ENCODE measurements at places on chromosomes 6 and 20. TPM values are rescaled to one million over a fixed set of nuclear protein-coding genes. Genes with fewer than 3 reads are reported as not detected.

GRCh38 chr6:41470029-41470330 is 76.2 kb upstream of the FOXP4 start:
- peak; percentile 56 for DNase-seq

DNA sequence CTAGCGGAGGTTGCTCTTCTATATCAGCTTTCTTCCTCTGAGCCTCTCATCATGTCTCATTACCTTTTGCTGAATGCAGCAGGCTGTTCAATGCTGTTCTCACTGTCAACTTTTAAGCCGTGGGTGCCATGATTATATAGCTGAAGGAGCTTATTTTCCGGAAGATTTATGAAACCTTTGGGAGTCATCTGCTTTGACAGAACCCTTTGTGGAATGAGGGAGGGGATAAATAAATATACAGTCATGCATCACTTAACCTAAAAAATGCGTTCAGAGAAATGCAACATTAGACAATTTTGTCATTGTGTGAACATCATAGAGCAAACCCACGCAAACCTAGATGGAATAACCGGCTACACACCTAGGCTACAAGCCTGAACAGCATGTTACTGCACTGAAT is 102.2 kb upstream of the AKAP12 start:
- no peak for DNase-seq

DNA sequence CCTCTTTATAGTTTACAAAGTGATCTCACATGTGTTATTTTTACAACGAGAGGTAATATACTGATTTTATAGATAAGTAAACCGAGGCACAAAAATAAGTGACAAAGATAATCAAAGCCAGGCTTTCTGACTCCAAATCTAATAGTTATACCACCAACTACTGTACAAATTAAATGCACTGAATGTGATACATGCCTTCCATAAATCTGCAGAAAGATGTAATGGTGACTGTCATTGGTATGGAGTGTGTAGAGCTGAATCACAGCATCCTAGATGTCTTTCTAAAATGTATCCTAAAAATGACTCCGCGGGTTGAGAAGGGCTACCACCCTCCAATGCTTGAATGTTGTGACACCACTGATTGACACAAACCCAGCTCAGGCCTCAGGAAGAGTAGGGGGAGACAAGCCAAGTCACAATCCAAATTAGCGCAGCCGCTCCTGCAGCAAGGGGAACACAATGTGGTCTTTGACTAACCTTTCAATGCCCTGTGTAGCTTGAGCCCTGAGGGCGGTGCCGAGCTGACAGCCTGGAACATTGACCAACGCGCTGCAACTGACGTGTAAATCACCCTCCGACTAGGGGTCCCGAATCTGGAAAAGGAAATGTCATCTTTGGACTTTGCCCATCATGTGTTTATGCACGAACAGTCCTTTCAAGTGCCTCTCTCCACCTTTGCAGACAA is 136.8 kb downstream of the OLIG3 start:
- DNase-seq: no peak

DNA sequence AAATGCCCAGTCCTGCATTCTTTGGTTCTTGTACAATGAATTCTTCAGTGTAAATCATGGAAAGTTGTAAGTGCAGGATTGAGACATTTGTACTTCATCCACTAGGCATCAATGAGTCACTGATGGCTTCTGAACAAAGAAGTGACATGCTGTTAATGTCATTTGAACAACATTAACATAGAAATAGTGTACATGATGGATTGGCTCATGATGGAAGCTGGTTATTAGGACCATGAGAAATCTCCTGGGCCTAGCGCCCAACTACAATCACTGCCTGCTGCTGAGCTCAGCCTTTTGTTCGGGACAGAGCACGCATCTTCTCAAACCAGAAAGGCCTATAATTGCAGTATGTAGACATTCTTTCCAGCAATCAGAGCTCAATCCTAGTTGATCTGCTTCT is 316.8 kb upstream of the TSHZ2 start:
- DNase-seq: no peak

LAMA4 gene
- total RNA-seq: not detected

NHLRC1 gene
- 1.0 TPM for total RNA-seq

- DNase-seq: no peak
These were observed 44.4 kb downstream of the RNF144B start for GRCh38 chr6:18431581-18431980.

TINAG gene
- not detected for total RNA-seq

SFTA2 gene
- total RNA-seq: not detected

GRCh38 chr20:63033794-63034709 is 27.3 kb upstream of the BHLHE23 start:
- DNase-seq: no peak

CRYBG1 gene
- total RNA-seq: 47.2 TPM

DNA sequence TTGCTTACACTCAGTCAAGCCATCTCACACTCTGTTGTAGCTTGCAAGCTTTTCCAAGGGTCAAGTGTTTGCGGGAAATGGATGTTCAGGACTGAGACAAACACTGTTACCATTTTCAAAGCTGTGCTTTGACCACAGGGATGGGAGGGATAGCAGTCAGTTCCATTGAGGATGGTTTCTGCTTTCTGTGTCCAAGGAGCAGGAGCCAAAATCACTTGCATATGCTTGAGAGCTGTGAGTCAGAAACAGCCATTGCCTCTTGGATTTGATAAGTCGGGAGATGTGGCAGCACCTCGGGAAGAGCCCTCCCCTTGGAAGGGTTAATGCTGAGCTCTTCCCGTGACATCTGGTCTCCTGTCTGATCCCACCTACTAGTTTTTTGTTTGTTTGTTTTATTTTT is 85.2 kb downstream of the TCP11 start:
- no peak for DNase-seq

GRCh38 chr6:6884193-6884627 is 223.6 kb upstream of the RREB1 start:
- DNase-seq: no peak

- DNase-seq: no peak
These were observed 180.3 kb downstream of the THBS2 start for GRCh38 chr6:169073311-169073710.

DNA sequence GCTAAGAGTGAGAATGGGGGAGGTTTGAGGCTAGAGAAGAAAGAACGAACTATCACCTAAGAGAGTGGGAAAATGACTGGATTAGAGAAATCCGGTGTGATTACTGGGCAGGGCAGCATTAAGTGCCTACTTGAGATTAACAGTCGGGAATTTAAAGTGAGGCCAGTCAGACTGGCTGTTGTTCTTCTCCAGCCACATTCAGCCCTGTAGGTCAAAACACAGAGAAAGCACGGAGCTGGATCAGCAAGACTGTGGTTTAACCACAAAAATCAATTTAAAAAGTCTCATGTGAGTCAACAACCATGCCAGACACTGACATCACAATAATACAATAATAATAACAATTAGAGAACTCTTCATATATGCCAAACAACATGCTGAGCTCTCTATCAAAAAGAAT is 301.9 kb upstream of the SGK1 start:
- no peak for DNase-seq

DNA sequence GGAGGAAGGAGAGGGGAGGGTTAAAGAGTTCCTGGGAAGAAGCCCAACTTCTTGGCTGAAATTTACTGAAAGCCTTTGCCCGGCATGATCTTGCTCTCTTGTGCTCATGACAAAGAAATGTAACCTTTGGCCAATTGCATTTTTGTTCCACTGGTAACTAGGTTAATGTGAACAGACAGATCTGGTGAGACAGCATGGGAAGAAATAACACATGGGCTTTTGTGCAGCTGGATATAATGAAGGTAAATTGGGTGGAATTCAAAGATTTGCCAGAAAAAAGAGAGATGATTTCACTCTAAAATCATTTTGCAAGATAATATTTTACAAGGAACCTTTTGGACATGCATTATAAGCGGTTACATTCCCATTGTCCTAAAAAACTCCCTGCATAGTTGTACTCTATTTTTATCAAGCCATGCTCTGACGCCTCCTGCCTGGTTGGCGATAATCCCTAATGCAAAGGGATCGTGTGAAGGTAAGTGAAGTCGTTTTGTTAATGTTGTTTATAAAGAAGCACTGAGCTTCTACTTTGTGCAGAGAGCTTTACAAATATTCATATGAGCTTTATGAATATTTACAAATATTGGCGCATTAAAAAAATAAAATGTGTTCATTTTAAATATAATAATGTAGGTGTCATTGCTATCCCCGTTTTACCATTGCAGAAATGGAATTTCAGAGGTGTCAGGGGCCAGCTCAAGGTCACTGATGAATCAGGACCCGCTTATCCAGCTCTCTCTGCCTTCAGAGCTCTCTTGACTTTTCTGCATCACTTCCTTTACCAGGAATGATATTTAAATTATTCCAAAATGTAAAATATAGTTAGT is 161.3 kb upstream of the AGPAT4 start:
- no peak for DNase-seq

DNA sequence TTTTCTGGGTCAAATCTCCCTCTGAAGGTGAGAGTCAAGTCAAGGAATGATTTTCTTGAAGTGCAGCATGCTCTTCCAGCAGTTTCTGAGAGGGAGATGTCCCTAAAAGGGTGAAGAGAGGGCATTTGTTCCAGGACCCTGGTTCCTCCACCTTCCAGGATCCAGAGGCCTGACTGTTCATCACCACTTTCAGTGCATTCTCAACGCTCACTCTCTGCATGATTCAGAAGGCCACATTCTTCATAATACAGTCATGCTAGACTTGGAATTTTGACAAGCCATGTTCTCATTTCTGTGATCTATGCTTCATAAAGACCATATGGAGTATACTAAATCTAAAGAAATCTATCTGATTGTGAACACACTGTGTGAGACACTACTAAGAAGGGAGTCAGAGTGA is 85.1 kb downstream of the PDE7B start:
- DNase-seq: no peak

GRCh38 chr6:5580736-5581581 is 319.6 kb downstream of the FARS2 start:
- peak; percentile 46 for DNase-seq

DNA sequence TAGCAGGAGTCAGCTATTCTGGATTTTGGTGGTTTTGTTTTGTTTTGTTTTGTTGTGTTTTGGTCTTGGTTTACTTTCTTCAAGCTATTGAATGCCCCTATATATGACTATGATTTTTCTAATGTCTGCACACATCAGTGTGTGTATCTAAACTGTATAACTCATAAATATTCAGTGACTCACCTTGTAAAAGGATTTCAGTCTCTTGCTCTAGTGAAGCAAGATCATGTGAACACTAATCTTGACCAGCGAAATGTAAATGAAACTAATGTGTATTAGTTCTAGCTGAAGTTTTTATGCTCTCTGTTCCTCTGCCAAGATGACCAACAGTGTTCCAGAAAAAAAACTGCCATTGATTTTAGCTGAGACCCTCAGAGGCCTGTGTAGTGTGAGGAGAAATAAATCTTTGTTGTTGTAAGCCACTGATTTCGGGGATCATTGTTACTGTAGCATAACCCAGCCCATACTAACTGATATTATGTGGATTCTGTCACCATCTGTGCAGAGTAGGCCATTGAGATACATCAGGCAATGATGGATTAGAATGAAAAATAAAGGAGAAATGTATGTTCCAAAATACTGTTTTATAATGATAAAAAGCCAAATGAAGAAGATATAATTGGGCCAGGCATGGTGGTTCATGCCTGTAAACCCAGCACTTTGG is 11.5 kb upstream of the BTBD9 start:
- DNase-seq: no peak

GPR63 gene
- total RNA-seq: 0.10 TPM

DNA sequence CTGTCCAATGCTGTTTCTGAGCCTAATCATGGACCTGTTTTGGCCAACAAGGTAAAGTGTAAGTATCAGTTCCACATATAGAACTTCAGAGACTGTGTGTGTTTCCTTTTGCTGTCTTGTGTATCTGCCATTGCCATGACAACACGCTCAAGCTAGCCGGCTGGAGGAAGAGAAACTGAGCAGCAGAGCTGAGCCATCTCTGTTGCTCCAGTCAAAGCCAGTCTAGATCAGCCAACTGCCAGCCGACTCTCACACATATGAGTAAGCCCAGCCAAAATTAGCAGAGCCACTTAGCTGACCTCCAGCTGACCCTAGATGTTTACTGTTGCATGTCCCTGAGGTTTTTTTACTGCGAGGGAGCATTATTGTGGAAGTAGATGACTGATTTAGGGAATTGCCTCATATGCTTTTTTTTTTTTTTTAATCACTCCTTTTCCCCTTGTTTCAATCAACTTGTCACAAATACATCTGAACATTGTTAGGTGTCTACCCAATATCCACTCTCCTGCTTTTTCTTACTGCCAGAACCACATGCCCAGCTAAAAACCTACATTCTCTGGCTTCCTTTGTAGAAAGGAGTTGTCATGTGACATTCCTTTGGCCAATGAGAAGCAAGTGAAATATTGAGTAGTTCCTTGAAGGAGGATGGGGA is 304.3 kb upstream of the SUPT3H start:
- peak; percentile 92 for DNase-seq

XKR7 gene
- total RNA-seq: 0.10 TPM

PRDM13 gene
- total RNA-seq: not detected

- DNase-seq: no peak
These were observed 126.4 kb downstream of the BANF2 start for GRCh38 chr20:17825960-17826843.

SUPT3H gene
- 14.1 TPM for total RNA-seq

HLA-DMB gene
- 587 TPM for total RNA-seq

- DNase-seq: peak; percentile 81
These were observed 616 bp downstream of the TUBB start for GRCh38 chr6:30720738-30721197.

GRCh38 chr6:13873288-13874190 is 51.2 kb upstream of the RNF182 start:
- DNase-seq: peak; percentile 83

GRCh38 chr6:131063028-131063763 is at the start of gene EPB41L2:
EPB41L2 (minus strand) TSS chr6:131063245; CDS start chr6:130956485, 106,760 bp downstream.
- DNase-seq: peak; percentile 93

DNA sequence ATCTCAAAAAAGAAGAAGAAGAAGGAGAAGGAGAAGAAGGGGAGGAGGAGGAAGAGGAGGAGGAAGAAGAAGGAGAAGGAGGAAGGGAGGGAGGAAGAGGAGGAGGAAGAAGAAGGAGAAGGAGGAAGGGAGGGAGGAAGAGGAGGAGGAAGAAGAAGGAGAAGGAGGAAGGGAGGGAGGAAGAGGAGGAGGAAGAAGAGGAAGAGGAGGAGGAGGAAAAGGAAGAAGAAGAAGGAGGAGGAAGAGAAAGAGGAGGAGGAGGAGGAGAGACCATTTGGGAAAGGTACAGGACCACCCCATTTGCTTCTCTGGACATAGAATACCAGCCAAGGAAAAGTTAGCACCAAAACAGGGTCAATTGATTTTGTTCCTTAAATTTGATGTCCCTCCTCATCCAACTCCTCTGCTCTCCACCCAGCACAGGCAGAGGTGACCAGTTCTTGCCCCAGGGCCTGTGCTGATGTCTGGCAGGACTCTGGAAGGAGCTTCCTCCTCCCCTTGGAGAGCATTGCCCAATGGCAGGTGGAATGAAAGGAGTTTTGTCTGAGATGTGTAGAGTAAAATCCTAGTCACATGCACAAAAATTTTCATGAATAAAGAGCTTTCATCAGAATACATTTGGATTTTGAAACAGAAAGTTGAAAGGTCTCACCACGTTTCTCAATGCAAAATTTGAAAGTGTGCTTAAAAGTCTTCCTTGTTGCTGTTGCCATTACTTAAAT is 182.9 kb downstream of the LY86 start:
- no peak for DNase-seq

- no peak for DNase-seq
These were observed 15.2 kb downstream of the CTCFL start for GRCh38 chr20:57509665-57510237.
